ENCODE measurements at places on chromosomes 5 and 9.

GRCh38 chr5:53985796-53986195 is 324.6 kb downstream of the ARL15 start:
- DNase-seq: no peak

DNA sequence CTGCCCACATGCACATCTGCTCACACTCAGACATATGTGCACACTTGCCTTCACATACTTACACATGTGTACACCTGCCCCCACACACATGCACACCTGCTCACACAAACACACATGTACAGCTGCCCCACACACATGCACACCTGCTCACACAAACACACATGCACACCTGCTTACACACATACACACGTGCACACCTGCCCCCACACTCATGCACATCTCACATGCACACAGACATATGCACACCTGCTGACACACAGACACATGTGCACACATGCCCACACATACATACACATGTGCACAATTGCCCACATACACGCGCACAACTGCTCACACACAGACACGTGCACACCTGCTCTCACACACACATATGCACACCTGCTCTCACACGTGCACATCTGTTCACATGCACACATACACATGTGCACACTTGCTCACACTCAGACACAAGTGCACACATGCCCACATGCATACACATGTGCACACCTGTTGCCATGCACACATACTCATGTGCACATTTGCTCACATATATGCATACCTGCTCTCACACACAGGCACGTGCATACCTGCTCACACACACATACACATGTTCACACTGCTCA is 147.8 kb upstream of the FOXD4L5 start:
- DNase-seq: no peak

GRCh38 chr5:95022967-95023695 is 261.8 kb downstream of the MCTP1 start:
- no peak for DNase-seq

- DNase-seq: no peak
These were observed 77.4 kb upstream of the FCN1 start for GRCh38 chr9:134994926-134995791.
